Head of caudate nucleus (tissue), 42 donors: ENCODE measurements at places on chromosomes 6 and 20.

DNA sequence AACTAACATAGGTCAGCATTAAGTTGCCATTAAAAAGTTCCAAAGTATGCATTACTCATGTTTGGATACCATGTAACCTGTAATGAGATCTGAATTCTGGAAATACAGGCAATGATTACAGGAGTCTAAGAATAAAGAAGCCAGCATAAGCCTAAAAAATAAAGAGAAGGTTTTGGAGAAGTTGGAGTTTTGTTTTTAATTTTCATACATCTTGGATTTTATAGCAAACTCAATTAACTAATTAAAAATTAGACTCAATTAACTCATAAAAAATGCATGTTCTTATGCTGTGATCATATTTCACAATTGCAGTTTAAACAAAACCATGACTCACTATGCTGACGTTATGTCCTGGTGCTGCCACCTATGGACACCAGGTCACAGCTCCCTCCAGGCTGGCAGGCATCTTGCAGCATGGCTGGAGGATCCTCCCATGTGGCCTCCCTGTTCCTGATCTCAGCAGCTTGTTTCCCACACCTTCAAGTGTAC is 648.8 kb upstream of the AGPAT4 start:
- no peak for DNase-seq

- no peak for DNase-seq
These were observed 211.5 kb upstream of the FOXA2 start for GRCh38 chr20:22795871-22796270.

DNA sequence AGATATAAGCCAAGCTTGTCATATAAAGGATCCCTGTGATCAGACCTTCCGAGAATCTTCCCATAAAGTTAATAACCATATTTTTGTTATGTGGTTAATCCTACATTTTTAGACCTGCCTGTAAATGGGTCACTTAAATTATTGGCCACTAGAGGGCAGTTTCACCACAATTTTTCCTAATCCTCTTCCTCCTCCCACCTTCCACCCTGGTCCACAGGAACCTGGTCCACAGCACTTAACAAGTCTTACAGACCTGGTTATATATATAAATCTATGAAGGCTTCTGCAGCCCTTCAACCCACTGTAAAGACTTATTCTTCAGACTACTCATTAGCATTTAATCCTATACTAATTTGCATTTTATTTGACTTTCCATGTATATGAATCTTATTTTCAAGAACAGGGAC is 28.3 kb downstream of the MRS2 start:
- DNase-seq = no peak

GRCh38 chr6:153781306-153781705 is 257.7 kb upstream of the OPRM1 start:
- no peak for DNase-seq

DNA sequence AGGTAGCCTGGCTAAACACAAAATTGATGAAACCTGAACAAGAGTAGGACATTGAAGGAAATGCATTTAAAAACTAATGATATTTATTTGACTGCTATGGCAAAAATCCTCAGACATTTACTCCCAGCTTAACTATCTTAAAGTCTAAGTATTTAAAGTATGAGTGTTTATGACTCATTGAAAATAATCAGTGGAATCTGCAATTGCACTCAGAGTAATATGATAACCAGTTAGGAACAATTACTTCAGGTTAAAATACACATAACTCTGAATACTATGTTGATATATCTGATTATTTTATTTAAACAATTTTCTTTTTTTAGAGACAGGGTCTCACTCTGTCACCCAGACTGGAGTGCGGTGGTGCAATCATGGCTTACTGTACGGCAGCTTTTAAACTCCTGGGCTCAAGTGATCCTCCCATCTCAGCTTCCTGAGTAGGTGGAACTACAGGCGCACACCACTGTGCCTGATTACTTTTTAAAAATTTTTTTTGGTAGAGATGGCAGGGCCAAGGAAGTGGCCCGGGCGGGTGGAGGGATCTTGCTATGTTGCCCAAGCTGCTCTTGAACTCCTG is 43.9 kb downstream of the FILIP1 start:
- DNase-seq = no peak

GRCh38 chr6:16200321-16200883 is 38.0 kb upstream of the GMPR start:
- no peak for DNase-seq

GRCh38 chr6:140957386-140957785 is 1175.3 kb upstream of the GJE1 start:
- DNase-seq = no peak

DNA sequence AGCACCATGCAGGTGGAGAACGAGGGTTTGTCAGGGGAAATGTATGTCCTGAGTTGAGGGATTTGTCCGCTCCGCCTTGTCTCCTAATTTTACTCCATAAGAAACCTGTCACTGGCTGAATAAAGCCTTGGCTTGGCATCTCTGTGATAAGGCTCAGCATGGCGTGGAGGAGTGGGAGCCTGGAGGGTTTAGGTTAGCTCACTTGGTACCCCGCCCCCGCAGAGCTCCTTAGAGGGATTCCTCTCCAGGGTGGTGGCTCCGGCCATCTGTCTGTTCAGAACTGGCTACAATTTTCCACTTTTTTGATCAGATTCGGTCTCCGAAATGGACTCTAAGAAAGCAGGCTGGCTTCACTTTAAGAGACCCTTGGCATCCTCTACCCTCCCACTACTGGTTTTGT is 192.2 kb upstream of the SYNDIG1 start:
- no peak for DNase-seq

DNA sequence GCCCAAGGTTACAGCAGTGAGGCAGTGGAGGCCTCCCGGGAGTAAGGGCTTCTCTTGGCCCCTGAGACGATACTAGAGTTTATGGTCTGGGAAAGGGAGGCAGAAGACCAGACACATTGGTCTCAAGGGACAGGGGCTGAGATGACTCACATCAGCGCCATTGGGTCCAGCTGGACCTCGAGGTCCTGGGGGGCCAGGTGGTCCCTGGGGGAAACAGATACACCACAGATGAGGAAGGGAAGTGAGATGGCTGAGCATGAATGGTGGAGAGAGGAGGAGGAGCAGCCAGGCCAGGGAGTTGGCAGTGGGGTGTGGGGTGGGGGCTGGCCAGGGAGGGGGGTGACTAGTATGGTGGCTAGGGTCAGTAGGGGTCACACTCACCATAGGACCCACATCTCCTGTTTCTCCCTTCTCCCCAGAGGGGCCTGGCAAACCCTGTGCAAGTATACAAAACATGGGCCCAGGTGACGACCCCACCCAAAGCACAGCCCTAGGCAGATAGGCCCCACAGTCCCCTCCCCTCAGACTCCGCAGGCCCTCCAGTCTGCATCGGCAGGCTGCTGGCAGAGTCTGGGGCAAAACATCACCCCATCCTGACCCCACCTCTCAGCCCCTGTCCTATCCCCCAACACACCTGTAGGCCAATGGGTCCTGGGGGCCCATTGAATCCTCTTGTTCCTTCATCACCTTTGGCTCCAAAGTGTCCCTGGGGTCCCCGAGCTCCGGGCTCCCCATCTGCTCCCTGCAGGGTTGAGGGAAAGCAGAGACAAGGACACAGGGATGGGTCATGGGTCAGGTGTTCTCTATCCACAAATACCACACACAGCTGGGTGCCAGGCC is 21.9 kb downstream of the COL11A2 start:
- no peak for DNase-seq

DNA sequence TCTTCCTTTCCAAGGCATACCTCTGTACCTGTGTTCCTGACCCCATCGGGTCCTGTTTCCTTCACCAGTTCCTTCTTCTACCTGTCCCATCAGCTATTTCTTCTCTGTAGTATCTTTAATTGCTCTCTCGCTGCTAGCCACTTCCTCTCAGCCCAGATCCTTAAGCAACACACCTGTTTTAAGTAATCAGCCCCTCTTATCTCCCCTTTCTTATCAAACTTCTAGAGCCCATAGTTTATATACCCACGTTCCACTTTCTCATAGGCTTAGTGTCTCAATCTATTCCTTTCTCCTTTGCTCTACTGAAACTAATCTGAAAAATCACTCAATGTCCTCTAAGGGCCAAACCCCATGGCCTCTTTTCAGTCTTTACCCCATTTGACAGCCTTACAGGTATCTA is 239.6 kb downstream of the BTBD9 start:
- DNase-seq = no peak

- no peak for DNase-seq
These were observed 747.7 kb downstream of the PHF3 start for GRCh38 chr6:64383277-64383676.

DNA sequence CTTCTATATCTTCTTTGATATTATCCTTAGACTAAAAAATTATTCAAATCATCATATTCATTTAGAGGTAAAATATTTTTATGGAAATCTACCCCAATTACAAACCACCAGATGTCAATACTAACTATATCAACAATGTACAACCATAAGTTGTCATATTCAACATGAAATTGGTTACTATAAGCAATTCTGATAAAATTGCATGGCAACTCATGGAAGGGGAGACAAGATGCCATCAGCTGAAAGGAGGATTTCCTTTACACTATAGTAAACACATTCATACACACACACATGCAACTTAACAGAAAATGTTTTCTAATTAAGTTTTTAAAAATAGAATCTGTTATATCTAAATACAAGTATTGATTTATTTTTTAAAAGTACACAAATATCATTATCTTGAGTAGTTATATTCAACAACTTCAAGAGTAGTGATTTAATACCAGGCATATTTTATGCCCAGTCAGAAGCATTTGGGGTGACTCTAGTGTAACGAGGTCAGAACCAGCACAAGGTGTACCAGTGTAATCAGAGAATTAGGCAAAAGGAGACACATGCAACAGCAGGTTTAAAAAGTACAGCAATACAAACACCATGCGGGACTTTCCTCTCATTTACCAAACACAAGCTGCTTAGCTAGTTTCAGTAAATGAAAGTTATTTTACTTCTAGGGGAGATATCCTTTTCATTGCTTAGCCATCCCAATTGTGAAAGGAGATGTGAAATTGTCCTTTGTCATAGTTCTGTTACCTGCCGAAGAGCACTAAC is 1.0 kb downstream of the FILIP1 start:
- DNase-seq = no peak

GRCh38 chr6:87742106-87742505 is 40.1 kb upstream of the AKIRIN2 start:
- no peak for DNase-seq

DNA sequence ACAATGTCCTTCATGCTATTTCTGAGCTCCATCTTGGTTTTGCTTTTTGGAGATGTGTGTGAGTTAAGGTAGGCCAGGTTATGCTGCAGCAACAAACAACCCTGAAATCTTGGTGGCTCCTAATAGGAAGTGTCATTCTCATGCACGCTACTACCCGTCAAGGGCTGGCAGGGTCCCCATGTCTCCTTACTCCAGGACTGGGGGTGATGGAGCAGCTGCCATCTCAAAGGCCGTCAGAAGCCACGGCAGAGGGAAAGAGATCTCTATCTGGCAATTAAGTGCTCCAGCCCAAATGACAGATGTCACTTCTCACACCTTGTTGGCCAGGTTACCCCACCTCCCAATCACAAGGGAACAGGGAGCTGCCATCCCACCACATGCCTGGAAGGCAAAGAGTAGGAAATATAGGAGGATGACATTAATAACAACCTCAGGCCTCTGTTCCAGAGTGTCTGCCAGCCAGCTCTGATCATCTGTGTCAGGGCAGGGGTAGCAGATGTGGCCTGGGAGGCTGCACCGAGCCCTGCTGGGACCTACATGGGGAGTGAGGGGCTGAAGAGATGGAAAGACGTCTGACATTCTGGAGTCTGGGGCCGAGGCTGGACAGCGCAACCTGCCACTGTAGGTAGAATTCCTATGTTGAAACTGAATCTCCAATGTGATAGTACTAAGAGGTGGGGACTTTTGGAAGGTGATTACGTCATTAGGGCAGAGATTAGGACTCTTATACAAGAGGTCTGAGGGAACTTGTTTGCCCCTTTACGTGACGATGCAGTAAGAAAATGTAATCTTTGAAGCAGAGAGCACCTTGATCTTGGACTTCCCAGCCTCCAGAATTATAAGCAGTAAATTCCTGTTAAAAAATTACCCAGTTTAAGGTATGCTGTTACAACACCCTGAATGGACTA is 4.8 kb upstream of the SDCBP2 start:
- DNase-seq = no peak

- DNase-seq = no peak
These were observed 6.1 kb downstream of the MDFI start for GRCh38 chr6:41644297-41644879.

DNA sequence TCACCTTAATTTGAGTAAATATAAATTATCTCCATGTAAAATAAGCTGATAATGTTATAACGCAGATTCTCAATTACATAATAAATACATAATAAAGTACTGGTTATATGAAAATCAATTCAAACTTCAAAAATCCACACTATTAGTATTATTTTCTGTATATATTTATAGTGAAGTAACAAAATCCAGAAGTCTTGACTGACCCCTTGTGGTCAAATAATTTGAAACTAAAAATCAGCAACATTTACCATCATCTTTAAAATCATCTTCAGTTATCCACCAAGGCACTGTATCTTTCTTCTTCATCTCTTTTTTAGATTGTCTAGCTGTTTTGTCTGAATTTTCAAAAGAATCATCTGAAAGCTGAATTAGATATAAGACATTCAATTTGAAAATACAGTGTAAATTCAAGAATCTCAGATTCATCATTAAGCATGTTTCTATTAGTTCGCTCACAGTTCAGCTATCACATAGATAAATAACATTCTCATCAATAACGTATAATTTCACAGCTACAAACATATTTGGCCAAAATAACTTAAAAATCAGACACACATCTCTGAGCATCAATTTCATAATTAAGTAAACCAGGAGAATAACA is 6.5 kb downstream of the CEP162 start:
- no peak for DNase-seq

DNA sequence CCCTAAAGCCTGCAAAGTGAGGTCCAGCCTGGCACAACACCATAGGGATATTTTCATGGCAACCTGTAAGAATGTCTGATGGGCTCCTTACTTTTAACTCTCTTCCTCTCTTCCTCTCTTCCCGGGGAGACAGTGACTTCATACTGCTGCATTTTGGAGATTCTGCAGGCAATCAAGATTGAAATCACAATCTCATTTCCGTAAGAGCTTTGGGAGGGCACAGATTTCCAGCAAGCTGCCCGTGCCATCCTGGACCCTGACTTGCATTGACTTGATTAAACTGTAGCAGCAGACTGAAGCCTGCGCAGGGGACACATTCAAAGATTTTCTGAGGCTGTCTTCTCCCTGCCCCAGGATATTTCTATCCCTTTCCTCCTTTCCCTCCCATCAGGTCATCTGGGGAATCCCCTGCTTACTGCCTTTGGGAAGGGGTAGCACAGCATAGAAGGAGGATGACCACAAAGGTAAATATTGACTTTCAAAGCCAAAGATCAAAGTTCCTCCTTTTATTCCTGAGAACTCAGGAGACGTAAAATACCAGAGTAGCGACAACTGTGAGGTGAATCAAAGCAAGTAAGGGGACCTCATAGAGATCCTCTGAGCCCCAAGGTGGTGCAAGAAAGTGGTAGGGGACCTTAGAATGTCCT is 504.0 kb upstream of the ARID1B start:
- no peak for DNase-seq

GRCh38 chr6:160139420-160139851 is 17.8 kb downstream of the SLC22A1 start:
- DNase-seq = no peak

GRCh38 chr6:143205131-143205535 is 144.4 kb downstream of the AIG1 start:
- no peak for DNase-seq
